Hematopoietic multipotent progenitor cell (in vitro differentiated cells): ENCODE measurements at places on chromosomes 2 and 18. TPM values are rescaled to one million over a fixed set of nuclear protein-coding genes. Genes with fewer than 3 reads are reported as not detected.

- no peak for DNase-seq
Measured at GRCh38 chr2:126275098-126275497, 380.9 kb upstream of the GYPC start.

NBEAL1 gene
- total RNA-seq, result 6.7 TPM

DNA sequence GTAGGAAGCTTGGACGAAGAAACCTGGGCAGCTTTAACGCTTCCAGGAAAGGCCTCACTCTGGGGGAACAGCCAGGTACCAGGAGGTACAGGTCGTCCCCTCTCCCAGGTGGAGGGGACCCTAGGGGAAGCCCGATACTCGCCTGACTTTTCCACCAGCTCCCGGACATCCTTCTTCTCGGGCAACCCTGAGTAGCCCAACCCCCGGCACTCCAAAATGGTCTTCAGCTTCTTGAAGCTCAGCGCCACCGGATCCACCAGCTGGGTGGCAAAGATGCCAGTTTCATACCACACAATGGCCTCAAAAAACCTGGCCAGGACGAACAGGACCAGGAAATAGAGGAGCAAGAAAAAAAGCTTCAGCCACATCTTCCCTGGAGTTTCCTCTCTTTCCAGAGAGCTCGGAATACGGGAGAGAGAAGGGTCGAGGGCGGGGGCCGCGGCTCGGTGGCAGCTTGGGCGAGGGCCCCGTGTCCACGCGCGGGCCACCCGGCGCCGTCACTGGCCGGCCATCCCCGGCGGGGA lies 1.1 kb downstream of the RNF103 start:
- peak; percentile 5 for DNase-seq

GCFC2 gene
- total RNA-seq, result 6.5 TPM

DNA sequence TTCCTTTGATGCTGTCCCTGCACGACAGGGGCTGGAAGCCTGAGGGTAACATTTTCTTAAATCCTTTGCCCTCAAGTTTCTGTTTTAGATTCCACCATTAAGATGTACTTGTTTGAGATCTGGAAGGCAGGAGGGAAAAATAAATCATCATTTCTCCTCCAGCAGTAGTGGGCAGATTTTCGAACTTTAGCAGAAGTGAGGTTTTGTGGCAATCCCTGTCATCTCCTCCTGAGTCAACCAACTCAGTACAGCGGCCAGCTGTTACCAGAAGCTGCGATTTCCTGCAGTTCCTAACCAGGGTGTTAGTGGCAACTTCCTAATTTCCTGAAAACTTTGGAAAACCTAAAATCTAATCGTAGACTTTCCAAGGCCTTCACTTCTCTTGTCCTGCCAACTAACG lies 517.2 kb upstream of the ACVR2A start:
- DNase-seq, result peak; percentile 28

OLA1 gene
- total RNA-seq, result 22.1 TPM

DNA sequence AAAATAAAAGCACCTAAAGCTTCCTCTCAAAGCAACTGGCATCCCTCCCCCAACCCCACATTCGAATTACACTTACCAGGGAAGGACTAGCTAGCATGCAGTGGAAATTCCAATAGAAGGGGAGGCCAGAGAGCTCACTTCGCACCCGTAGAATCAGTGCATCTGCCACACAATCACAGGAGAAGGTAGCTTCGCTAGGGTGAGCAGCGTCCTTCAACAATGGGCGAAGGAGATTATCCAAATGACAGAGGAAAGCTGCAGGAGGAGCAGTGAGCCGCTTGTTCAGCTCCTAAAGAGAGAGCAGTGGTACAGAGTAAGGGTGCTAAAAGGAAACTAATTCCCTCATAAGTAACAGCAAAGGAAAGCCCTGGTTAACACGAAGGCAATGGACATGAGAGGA lies 3.2 kb downstream of the NHEJ1 start:
- no peak for DNase-seq

RAPGEF4 gene
- total RNA-seq, result under 0.01 TPM
